A673 (cell line): ENCODE measurements at places on chromosomes 6 and 20. TPM values are rescaled to one million over a fixed set of nuclear protein-coding genes. Genes with fewer than 3 reads are reported as not detected.

The LTB gene
- not detected in 2 replicates for total RNA-seq

The NKX2-2 gene
- 78.8 and 85.1 TPM in 2 replicates for total RNA-seq

The CLPSL1 gene
- not detected in 2 replicates for total RNA-seq

The NMBR gene
- total RNA-seq, result not detected in 2 replicates

The MAP3K4 gene
- 37.1 and 51.2 TPM in 2 replicates for total RNA-seq

The HEBP2 gene
- 8.7 and 14.7 TPM in 2 replicates for total RNA-seq
